Pancreas (tissue), 10 donors: ENCODE measurements at places on chromosomes 5 and 9. TPM values are rescaled to one million over a fixed set of nuclear protein-coding genes. Genes with fewer than 3 reads are reported as not detected.

The BAAT gene
- 2.0 TPM for polyA plus RNA-seq

The ADAMTS2 gene
- 6.8 TPM for polyA plus RNA-seq

The PTGR1 gene
- polyA plus RNA-seq, result 5.0 TPM

The HAVCR1 gene
- polyA plus RNA-seq, result not detected

The IL3 gene
- not detected for polyA plus RNA-seq

The ZNF608 gene
- 13.7 TPM for polyA plus RNA-seq

The PDE6A gene
- not detected for polyA plus RNA-seq

The TAF11L5 gene
- polyA plus RNA-seq, result not detected

The DNLZ gene
- 19.4 TPM for polyA plus RNA-seq

The GOLPH3 gene
- 19.9 TPM for polyA plus RNA-seq

The HAVCR2 gene
- polyA plus RNA-seq, result 0.72 TPM

The FCN2 gene
- polyA plus RNA-seq, result not detected

The ACOT12 gene
- not detected for polyA plus RNA-seq

The ALDH1B1 gene
- 6.0 TPM for polyA plus RNA-seq

GRCh38 chr9:21801683-21802417 is 586 bp upstream of the MTAP start:
- peaks cover 13% of the 10 kb centered on the region for H3K4me1 ChIP-seq
- H3K4me3 ChIP-seq, result peak overlapping the region; percentile 80
- H3K27me3 ChIP-seq, result no peaks in the 10 kb centered on the region
- H3K27ac ChIP-seq, result peak overlapping the region; percentile 86
- no peaks in the 10 kb centered on the region for H3K36me3 ChIP-seq

- no peak overlapping the region for H3K27ac ChIP-seq
- no peak for DNase-seq
- no peak overlapping the region for H3K4me3 ChIP-seq
- no peaks in the 10 kb centered on the region for H3K4me1 ChIP-seq
- H3K36me3 ChIP-seq, result no peaks in the 10 kb centered on the region
Observed at GRCh38 chr5:120362426-120362825, 101.7 kb upstream of the PRR16 start.

- no peaks in the 10 kb centered on the region for H3K4me1 ChIP-seq
- no peaks in the 10 kb centered on the region for H3K36me3 ChIP-seq
- DNase-seq, result no peak
- H3K27ac ChIP-seq, result no peak overlapping the region
- H3K27me3 ChIP-seq, result no peaks in the 10 kb centered on the region
- H3K4me3 ChIP-seq, result no peak overlapping the region
Observed at GRCh38 chr9:107390279-107390678, 99.3 kb downstream of the KLF4 start.

DNA sequence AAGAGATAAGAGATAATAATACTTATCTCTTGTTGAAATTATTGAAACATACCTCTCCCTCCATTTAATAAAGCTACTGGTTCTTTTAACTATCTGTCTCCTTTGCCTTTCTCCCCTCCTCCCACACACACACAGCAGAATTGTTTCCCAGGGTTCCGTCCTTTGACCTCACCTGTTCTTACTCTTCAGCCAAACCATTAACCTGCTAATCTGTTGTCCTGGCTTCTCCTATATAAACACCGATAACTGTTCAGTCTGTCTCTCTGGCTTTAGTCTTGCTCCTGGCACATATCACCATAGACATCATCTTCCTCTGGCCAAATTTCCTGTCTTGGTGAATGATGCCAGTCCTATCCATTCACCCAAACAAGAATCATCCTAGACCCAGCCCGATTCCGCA is 7.7 kb downstream of the RHOBTB3 start:
- H3K4me3 ChIP-seq, result no peak overlapping the region
- H3K4me1 ChIP-seq, result peaks cover 21% of the 10 kb centered on the region
- no peaks in the 10 kb centered on the region for H3K27me3 ChIP-seq
- H3K36me3 ChIP-seq, result no peaks in the 10 kb centered on the region
- H3K27ac ChIP-seq, result no peak overlapping the region

GRCh38 chr9:133767625-133768024 is 29.5 kb upstream of the SARDH start:
- H3K4me3 ChIP-seq, result no peak overlapping the region
- H3K27ac ChIP-seq, result no peak overlapping the region
- peaks cover 19% of the 10 kb centered on the region for H3K36me3 ChIP-seq
- DNase-seq, result peak; percentile 15

DNA sequence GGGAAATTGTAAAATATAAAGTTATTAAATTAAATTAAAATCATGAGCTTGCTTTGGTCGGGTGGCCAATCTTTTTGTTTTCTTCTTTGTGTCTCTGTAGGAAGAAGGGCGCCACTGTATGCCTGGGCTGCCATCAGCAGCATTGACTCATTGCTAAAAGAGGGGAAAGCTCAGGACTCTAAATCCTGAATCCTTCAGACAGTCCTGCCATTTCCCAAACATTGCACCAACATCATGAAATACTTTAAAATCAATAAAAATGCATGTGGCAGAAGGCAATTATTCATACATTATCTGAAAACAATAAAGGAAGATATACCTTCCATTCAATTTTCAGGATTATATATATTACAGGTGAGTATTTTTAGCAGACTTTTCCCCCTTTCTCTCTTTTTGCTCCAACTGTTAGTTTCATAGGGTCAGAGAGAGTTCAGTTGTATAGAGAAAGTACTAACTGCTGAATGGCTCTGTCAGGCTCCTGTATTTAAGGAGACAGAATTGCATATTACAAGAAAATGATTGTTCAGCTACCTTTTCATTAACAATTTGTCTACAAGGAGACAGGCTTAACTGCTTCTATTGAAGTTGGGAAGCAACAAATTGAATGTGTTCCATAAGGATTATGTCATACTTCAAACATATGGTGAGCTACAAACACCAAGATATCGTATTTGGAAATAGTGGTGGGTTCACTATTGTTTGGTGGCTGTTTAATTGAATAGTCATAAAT is 95.7 kb downstream of the ATPSCKMT start:
- no peaks in the 10 kb centered on the region for H3K36me3 ChIP-seq
- H3K4me3 ChIP-seq, result no peak overlapping the region
- H3K4me1 ChIP-seq, result no peaks in the 10 kb centered on the region
- no peaks in the 10 kb centered on the region for H3K27me3 ChIP-seq
- no peak for DNase-seq

- DNase-seq, result no peak
- H3K4me3 ChIP-seq, result no peak overlapping the region
- H3K27me3 ChIP-seq, result no peaks in the 10 kb centered on the region
- no peaks in the 10 kb centered on the region for H3K4me1 ChIP-seq
- H3K36me3 ChIP-seq, result no peaks in the 10 kb centered on the region
- no peak overlapping the region for H3K27ac ChIP-seq
Observed at GRCh38 chr5:40391642-40392041, 288.1 kb upstream of the PTGER4 start.

DNA sequence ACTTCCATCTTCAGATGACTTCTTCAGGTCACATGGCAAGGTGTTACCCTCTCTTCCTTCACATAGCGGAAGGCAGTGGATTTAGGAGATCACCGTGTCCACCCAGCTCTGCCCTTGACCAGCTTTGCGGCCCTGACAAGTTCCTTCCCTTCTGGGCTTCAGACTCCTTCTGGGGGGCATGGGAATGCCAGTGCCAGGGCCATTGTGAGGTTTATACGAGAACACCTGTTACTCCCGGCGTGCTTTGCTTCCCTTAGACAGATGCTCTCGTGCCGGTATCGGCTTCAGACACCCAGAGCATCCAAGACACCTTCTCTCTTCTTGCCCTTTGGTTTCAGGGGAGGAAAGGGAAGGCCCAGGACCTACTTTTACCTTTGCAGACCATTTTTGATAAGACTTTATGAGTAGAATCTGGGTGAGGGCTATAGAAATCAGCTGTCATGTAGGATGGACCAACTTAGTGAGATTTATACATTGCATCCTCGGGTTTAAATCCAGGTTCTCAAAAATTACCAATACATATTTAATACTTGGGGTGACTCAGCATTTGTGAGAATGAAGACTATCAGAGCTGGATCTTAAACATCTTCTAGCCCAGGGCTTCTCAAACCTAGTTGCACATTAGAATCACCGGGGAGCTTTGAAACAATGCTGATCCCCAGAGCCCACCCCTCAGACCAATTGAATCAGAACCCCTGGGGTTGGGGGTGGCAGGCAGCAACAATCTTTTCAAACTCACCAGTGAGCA is 138.2 kb downstream of the MVB12B start:
- H3K4me3 ChIP-seq, result no peak overlapping the region
- no peak overlapping the region for H3K27ac ChIP-seq
- H3K36me3 ChIP-seq, result no peaks in the 10 kb centered on the region

DNA sequence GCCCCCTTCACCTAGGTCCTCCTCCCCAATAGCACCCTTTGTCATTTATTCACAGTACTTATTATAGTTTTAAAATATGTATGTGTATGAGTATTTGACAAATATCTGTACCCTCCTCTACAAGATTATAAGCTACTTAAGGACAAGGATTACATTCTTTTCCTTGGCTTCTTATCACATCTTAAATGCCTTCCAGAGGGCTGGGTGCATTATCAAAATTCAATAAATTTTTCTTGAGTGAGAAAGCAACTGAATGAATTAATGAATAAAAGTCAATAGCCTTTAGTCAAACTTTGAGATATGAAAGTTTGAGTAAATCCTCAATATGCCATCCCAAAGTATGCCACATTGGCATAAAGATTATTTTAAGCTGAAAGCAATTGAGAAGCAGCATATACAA is 621.7 kb downstream of the DNAH5 start:
- no peaks in the 10 kb centered on the region for H3K4me1 ChIP-seq
- H3K4me3 ChIP-seq, result no peak overlapping the region
- no peaks in the 10 kb centered on the region for H3K36me3 ChIP-seq
- H3K27ac ChIP-seq, result no peak overlapping the region

DNA sequence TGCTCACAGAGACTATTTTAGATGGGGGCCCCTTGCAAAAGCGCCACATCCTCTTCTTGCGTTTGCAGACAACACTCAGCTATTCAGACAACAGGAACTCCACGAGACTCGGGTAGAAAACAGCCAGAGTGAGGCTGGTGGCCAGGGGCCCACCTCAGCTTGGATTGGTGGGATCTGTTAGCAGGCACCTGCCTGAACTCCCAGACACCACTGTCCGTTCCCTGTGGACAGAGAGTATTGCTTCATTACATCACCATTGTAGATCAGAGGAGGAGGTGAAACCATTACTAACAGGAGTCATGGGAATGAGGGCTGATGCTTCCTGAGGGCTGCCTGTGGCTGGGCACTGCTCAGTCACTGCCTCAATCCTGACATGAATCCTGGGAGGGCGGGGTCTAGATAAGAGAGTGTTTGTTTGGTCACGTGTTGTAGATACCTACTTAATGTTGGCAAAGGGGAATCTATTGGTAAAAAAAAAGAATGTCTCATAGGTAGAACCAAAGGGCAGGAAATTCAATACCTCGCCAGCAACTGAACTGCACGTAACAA is 4.4 kb upstream of the RAPGEF1 start:
- no peaks in the 10 kb centered on the region for H3K36me3 ChIP-seq
- DNase-seq, result no peak
- H3K4me3 ChIP-seq, result no peak overlapping the region
- H3K4me1 ChIP-seq, result peaks cover 13% of the 10 kb centered on the region
- H3K27me3 ChIP-seq, result no peaks in the 10 kb centered on the region

GRCh38 chr5:142984525-142984924 is 214.3 kb downstream of the ARHGAP26 start:
- H3K4me1 ChIP-seq, result peaks cover 21% of the 10 kb centered on the region
- no peak overlapping the region for H3K4me3 ChIP-seq
- H3K36me3 ChIP-seq, result no peaks in the 10 kb centered on the region
- no peak for DNase-seq

DNA sequence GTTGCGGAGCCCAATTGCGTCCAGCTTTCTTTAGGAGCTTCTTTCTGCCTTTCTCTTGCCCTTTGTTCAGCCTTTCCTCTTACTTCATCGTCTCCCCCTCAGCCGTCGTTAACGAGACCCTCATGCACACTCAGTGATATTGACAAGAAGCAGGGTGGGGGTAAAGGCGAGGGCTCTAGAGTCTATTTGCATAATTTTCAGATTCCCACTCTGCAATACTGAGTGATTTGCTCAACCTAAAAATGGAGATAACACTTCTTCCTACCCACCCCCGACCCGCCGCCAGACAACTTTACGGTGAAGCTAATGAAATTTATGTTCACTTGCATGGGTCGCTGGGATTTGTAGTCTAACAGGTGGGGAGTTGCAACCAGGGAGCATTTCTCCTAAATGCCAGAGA is 1.3 kb upstream of the TBC1D2 start:
- H3K27ac ChIP-seq, result no peak overlapping the region
- H3K36me3 ChIP-seq, result no peaks in the 10 kb centered on the region
- H3K4me1 ChIP-seq, result peaks cover 8% of the 10 kb centered on the region
- H3K4me3 ChIP-seq, result peak overlapping the region; percentile 87

DNA sequence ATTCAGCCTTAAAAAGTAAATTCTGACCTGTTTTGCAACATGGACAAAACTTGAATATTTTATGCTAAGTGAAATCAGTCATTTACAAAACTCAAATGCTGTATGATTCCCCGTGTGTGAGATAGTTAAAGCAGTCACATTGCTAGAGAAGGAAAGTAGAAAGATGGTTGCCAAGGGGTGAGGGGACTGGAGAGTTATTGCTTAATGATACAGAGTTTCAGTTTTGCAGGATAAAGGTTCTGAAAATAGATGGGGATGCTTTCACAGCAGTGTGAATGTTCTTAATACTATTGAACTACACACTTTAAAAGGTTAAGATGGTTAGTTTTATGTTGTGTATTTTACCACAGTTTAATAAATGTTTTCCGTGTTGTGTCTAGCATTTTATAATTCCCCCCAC is 51.2 kb downstream of the SGCD start:
- no peaks in the 10 kb centered on the region for H3K4me1 ChIP-seq
- no peak overlapping the region for H3K4me3 ChIP-seq
- no peak overlapping the region for H3K27ac ChIP-seq
- no peaks in the 10 kb centered on the region for H3K27me3 ChIP-seq

GRCh38 chr5:113163328-113163727 is 186.7 kb downstream of the DCP2 start:
- H3K4me3 ChIP-seq, result no peak overlapping the region
- H3K27ac ChIP-seq, result no peak overlapping the region

- no peak overlapping the region for H3K27ac ChIP-seq
- H3K4me3 ChIP-seq, result no peak overlapping the region
- no peaks in the 10 kb centered on the region for H3K4me1 ChIP-seq
- no peak for DNase-seq
Observed at GRCh38 chr9:110532908-110533665, 46.5 kb downstream of the SVEP1 start.

- no peaks in the 10 kb centered on the region for H3K27me3 ChIP-seq
- no peak for DNase-seq
- no peak overlapping the region for H3K27ac ChIP-seq
- no peaks in the 10 kb centered on the region for H3K36me3 ChIP-seq
- H3K4me3 ChIP-seq, result no peak overlapping the region
Observed at GRCh38 chr9:20208961-20209371, 413.3 kb downstream of the MLLT3 start.

GRCh38 chr5:58622936-58623871 is 40.3 kb downstream of the RAB3C start:
- no peaks in the 10 kb centered on the region for H3K27me3 ChIP-seq
- no peak overlapping the region for H3K27ac ChIP-seq
- no peak for DNase-seq
- no peaks in the 10 kb centered on the region for H3K36me3 ChIP-seq

DNA sequence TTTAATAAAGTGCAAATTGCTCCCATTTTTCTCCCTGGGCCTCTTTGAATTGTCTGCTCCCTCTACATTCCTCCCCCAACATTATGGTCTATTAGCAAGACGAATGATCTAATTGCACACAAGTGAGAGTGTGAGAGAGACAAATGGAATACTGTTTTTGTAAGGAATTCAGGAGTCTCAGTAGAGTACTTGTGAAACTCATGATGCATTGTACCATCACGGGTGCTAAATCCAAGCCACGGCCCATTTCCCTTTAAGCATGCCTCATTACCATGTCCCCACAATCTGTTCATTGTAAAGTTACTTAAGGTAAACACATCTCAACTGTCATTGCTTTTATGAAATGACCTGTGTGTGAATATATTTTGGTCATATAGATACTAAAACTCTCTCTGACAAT is 62.8 kb downstream of the CD180 start:
- H3K36me3 ChIP-seq, result no peaks in the 10 kb centered on the region
- H3K4me3 ChIP-seq, result no peak overlapping the region
- no peak overlapping the region for H3K27ac ChIP-seq
- no peaks in the 10 kb centered on the region for H3K4me1 ChIP-seq
- H3K27me3 ChIP-seq, result no peaks in the 10 kb centered on the region
